CD4-positive, CD25-positive, alpha-beta regulatory T cell (primary cell): ENCODE measurements at places on chromosomes 3 and 15.

- DNase-seq, result no peak
Observed at GRCh38 chr15:85477061-85477460, 96.7 kb downstream of the AKAP13 start.

GRCh38 chr15:77173487-77173886 lies 102.6 kb upstream of the TSPAN3 start:
- DNase-seq, result no peak

DNA sequence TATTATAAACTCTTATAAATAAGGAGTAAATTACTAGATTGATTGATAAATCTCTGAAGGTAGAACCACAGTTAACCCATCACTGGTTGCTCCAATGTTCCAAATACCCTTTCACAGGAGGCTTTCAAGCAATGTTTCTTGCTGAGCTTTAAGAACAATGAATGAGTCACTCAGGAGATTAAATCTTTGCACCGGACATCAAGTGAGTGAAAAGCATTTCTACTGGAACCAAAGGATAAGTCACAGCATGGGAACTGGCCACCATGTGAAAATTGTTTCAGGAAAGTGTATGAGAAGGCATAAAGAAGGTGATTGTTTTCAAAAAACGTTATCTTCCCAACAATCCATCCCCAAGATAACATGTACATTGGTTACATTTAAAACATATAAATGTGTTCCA lies 90.6 kb downstream of the CNTN3 start:
- no peak for DNase-seq

GRCh38 chr3:184665101-184665500 lies 46.8 kb downstream of the MAGEF1 start:
- DNase-seq, result no peak

DNA sequence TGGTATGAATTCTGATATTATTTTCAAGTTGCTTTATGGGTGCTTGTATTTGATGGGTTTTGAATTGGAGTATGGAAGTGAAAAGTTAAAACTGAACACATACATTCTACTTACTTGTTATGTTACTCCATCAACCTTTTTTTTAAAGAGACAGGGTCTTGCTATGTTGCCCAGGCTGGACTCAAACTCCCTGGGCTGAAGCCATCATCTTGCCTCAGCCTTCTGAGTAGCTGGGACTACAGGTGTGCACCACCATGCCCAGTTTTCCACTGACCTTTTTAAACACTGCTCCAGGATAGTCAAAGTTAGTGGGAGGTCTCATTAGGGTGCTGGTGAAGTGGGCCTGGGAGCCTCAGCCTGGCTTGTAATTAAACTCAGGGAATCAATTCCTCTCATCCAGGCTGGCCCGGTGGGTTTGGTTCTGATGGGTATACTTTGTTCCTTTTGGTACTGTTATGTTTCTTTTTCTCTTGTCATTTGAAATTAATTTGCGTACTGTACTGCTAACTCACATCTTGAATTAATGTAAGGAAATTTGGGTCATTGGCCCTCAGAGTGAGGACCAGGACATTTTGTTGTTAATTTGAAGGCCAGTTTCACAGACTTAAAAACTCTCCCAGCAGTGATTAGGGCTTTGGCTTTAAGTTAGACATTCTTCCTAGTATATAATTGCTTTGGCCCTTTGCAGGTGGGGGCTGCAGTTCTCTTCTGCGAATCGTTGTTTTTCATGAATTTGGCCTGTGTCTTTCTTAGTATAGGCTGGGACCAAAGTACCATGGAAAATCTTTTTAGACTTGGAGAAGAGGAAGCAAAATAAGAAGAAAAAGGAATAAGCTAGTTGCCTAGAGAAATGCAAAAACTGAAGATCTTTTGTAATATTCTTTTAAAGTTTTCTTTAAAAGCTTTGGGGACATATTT lies 66.9 kb downstream of the FNDC3B start:
- DNase-seq, result no peak

DNA sequence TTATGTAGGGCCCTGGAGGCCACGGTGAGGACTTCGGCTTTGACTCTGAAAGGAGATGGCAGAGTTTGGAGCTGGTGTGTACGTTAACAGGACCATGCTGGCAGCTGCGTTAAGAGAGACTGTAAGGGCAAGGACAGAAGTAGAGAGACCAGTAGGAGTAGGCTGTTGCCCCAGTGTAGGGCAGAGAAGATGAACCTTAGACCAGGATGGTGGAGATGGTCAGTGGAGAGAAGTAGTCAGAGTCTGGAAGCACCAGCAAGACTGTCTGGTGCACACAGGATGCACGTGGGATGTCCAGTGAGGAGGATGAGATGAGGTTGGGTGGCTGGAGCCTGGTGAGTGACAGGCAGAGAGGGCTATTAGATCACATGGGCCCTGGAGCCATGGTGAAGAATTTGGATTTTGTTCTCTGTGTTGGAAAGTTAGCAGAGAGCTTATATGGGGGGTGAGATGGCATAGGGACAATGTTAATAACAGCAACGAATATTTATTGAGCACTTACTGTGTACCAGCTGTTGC lies 150.1 kb downstream of the IGF1R start:
- no peak for DNase-seq

DNA sequence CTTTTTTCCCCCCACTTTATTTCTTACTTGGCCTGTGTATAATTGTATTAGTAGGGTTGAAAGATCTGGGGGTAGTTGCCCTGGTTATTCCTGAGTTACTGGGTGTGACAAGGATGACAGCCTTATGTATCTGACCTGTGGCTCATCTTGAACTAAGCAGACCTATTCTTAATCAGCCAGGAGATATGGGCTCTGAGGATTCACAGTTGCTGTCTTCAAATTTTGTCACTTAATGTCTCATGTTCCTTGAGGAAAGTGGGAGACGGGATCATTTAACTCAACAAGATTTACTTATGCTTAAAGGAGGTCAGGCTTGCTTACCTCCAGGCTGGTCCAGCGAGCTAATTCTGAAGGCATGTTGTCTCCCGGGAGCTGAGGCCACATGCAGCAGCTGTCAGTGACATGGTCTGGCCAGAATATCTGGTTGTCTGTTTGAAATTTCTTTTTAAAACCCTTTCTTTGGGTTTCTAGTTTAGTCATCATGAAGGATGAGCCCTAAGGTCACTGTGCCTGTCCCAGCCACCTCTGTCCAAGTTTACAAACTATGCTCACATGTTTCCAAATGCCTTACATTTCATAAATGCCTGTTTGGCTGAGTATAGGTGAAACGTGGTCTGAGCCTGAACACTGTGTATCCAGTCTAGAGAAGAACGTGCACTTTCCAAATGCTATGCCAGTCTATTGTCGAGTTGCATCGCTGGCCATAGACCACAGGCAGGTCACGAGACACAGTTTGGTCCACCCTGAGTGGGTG lies 26.8 kb downstream of the LRTM1 start:
- no peak for DNase-seq

GRCh38 chr15:67322481-67322880 lies 67.9 kb downstream of the IQCH start:
- no peak for DNase-seq

DNA sequence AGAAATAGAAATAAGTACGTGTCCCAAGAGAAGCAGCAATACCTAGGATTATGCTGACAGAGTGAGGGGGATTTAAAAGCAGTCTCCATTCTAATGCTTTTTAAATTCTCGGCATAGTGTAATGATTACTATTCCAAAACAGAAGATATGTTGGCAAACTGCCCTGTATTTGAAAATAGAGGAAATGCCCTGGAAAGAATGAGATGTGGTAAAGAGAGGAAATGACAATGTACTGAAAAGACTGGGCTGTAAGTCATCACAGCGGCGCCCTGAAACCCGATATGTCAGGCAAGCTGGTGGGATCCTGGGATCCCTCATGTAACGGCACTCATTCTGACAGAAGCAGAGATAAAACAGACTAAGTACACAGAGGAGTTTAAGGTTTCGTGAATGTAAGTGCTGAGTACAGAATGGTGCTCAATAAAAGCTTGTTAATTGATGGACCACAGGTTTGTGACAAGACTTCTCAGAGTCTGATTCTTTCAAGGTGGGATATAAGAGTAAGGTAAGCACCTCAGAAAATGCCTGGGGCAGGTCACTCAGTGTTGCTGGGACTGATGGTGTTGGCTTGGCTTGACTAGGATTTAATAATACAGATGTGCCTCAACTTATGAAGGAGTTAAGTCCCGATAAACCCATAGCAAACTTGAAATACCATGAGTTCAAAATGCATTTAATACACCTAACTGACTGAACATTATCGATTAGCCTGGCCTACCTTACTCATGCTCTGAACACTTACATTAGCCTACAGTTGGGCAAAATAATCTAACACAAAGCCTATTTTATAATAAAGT lies 91.4 kb downstream of the NFKBIZ start:
- no peak for DNase-seq

DNA sequence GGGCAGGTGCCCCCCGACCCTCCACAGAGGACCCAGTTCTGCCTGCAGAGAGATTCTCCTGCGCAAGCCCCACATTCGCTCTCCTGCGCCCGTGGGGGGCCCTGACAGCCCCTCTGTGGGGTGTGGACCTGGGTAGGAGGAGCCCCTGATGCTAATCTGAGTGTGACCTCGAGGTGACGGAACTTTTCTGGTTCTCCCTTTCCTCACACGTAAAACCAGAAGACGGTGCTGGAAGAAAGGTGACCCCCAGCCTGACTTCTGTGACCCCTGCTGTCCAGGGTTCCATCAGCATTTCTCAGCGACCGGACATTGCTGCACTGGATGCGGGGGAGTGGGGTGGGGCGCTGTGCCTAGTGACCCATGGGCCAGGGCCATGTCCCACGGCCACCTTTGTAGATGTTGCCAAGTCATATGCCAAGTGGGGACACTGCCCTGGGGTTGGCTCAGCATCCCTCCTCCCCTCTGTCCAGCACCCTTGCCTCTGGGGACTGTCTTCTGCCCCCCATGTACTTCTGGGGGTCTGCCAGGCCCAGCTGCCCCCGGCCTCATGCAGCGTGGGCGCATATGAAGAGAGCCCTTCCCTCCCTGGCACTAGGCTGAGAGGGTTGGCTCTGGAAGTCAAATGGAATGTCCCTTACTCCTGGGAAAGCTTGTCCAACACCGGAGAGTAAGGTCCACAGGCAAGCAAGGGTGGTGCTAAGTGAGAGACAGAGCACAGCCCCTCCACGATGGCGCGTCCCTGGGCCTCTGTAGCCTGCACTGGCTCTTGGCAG lies 129.1 kb upstream of the MEF2A start:
- DNase-seq, result no peak

GRCh38 chr15:36428102-36428845 lies 151.2 kb upstream of the CDIN1 start:
- no peak for DNase-seq

GRCh38 chr3:2847062-2847841 lies 262.9 kb downstream of the IL5RA start:
- no peak for DNase-seq

DNA sequence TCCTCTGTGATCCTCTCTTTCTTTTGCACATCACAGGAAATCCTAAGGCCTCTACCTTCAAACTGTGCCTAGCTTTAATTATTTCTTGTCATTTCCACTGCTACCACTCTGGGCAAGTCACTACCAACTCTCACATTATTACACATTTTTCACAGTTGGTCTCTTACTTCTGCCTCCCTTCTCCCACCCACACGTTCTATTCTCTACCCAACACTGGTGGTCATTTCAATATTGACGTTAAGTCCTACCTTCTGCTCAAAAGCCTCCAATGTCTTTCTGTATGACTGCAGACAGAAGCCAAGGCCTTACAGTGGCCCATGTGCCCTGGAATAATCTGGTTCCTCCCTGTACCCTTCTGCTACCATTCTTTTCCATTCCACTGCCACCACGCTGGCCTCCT lies 3.9 kb downstream of the KCNMB2 start:
- no peak for DNase-seq

DNA sequence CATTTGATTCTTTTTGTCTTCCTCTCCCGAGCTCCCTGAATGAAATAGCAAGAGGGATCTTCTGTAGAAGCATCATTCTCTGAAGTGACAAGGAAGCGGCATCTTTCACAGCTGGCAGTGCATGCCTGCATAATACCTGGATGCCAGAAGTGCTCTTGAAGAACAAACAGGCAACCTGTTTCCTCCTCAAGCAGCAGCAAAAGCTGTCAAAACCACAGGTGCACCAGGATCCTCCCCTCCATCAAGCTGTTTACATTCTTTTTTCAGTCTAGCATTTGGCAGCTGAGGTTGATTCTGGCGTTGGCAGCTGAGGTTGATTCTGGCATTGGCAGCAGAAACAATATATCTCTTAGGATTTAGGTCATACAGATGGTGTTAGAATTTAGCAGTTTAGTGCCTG lies 979.0 kb downstream of the TUSC7 start:
- no peak for DNase-seq

DNA sequence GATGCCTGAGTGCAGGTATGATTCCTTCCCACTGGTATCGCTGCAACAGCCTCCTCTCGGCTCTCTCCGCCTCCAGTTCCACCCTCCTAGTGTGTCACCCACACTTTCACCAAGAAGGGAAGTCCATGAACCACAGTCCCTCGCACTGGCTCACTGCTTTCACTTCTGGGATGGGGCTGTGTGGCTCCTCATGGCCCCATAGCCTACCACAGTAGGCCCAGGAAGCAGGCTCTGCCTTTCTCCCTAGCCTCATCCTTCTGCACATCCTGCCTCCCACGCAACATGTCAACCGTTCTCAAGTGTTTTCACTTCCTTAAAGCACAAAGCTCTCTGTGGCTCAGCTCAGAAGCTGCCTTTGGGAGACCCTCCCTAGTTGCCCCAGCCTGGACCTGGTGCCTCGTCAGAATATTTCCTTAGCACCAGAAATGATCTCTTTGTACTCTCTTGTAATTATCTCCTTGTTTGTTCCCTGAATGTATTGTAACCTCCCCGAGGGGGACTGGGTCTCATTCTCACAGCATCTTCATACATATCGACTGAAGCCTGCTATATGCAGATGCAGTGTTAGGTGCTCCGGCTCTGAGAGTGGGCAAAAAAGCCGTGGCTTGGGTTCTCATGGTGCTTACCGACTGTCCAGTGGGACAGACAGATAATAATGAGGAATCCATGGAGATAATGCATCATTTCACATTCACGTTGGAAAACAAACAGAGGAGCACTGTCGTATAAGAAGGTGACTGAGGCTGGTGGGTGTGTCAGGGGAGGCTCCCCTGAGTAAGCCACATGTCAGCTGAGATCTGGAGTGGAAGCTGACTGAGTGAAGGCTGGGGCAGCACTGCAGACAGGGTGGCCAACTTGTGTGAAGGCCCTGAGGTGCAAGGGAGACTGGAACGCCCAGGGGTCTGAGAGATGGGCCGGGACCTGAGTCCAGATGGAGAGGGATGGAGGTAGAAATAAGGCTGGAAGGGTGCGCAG lies 107.1 kb downstream of the DGKG start:
- DNase-seq, result peak; percentile 29

DNA sequence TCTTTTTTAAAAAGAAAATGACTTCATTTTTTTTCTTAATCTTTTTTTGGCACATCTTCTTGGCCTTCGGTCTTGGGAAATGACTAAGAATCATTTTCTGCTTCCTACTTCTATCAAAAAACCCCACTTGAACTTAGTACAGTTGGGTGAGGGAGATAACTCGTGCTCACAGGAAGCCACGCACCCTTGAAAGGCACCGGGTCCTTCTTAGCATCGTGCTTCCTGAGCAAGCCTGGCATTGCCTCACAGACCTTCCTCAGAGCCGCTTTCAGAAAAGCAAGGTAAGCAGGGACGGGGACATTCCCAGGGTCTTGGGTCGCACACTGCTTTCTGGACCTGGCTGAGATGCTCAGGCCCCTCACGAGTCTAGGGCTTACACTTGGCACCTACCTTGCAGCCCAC lies at the start of gene CCR4:
Gene CCR4, plus strand, starts transcription at position 235 of the 402 bp plus-strand sequence. CDS start 1,779 bp downstream, outside the sequence.
- DNase-seq, result peak; percentile 55
